ENCODE measurements at places on chromosomes 3 and 15.

DNA sequence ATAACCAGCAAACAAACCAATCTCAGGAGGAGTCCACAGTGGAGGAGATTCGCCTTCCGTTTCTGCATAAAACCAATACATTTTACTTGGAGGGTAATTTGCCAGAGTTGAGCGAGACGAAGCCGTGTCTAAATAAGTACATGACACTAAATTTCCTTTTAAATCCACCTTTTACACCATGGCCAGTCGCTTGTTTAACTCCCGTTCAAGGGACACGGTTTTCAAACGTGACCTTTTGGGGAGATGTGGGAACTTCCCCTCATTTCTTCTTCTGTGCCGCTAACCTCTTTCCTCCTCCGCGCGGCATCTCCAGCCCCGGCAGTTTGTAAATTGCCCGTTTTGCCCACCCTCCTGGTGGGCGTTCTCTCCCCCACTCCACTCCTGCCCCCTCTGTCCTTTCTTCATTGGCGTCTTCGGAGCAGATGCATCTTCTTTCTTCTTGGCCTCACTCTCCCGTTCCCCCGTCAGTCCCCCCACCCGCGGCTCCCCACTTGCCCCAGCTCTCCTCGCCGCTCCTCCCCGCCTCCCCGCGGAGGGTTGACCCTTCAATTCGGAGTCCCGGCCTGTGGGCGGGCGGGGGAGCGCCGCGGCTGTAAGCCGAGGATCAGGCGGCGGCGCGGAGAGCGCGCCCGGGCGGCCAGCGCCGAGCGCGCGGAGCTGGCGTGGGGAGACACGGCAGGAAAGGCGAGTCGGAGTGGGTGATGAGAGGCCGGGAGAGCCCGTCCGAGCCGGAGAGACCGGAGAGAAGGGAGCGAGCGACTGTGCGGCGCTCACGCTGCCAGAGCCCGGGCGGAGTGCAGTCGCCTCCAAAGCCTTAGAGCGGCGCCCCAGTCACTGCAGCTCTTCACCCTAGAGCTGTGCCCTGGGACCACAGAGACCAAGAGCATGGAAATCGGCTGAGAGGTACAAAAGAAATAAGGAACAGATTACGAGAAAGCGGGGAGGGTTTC lies at the start of gene NLGN1:
TSS of gene NLGN1 (plus strand) at position 584 of the 950 bp plus-strand sequence.
- DNase-seq: no peak
- H3K4me1 ChIP-seq: peaks cover 20% of the 10 kb centered on the region
- H3K27ac ChIP-seq: no peak within 1 kb of the TSS

GRCh38 chr3:110767838-110768237 lies 303.8 kb upstream of the NECTIN3 start:
- H3K27ac ChIP-seq: no peak overlapping the region
- H3K27me3 ChIP-seq: no peaks in the 10 kb centered on the region
- DNase-seq: no peak
- H3K36me3 ChIP-seq: no peaks in the 10 kb centered on the region
- H3K4me3 ChIP-seq: no peak overlapping the region

DNA sequence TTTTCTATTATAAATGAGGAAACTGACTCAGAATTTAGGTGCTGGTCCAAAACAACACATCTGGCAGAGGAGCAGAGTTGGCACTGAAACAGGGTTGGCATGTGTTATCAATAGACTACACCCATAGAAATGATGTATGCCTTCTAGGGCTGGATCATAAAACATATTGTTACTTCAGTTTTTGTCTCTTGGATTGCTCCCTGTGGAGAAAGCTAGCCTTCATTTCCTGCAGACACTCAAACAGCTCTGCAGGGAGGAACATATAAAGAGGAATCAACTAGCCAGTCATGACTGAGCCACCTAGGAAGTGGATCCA lies 507 bp upstream of the MRPL3 start:
- peak overlapping the region; percentile 74 for H3K4me3 ChIP-seq
- H3K36me3 ChIP-seq: peaks cover 8% of the 10 kb centered on the region
- peaks cover 27% of the 10 kb centered on the region for H3K4me1 ChIP-seq

GRCh38 chr3:173410849-173411248 lies 13.3 kb downstream of the NLGN1 start:
- DNase-seq: no peak
- H3K36me3 ChIP-seq: no peaks in the 10 kb centered on the region
- no peaks in the 10 kb centered on the region for H3K27me3 ChIP-seq
- no peaks in the 10 kb centered on the region for H3K4me1 ChIP-seq
- H3K4me3 ChIP-seq: no peak overlapping the region

- H3K4me1 ChIP-seq: no peaks in the 10 kb centered on the region
- no peaks in the 10 kb centered on the region for H3K27me3 ChIP-seq
- H3K4me3 ChIP-seq: no peak overlapping the region
- DNase-seq: no peak
- H3K36me3 ChIP-seq: no peaks in the 10 kb centered on the region
- H3K27ac ChIP-seq: no peak overlapping the region
These were observed 114.1 kb upstream of the CDIN1 start for GRCh38 chr15:36465304-36465703.

DNA sequence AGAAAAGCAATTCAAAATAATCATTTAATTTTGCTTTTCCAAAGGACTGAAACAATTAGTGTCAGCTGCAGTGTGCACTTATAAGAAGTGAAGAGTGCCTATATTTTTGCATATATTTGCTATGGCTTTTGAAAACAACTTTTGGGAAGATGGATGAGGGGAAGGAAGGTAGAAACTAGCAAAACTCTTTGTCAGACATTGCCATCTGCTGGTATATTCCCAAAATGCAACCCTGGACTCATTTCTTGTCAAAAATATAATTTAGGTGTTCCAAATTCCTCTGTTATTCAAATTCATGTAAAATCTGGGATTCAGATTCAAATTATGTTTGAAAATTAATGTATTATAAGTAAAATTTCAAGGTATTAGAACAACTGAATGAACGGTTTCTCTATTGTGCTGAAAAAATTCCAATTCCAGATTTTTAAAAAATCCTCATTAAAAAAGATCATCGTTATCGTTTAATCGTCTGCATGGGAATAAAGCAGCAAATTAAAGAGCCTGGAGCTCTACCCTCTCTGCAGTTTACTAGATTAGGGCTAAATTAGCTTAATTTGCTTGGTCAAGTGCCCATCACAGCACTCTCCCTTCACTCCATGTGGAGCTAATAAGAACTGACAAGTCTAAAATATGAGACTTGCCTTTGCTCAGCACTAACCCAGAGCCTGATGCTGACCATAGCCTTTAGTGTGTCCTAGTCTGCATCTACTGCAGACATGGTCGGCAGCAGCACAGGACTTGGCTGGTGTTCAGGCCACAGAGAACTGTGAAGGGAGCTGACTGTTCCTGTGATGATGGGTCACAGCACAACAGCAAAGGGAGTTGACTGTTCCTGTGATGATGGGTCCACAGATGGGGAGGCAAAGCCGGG lies 67.9 kb upstream of the MITF start:
- DNase-seq: no peak
- H3K4me3 ChIP-seq: no peak overlapping the region
- no peaks in the 10 kb centered on the region for H3K27me3 ChIP-seq
- no peaks in the 10 kb centered on the region for H3K4me1 ChIP-seq
- no peak overlapping the region for H3K27ac ChIP-seq

DNA sequence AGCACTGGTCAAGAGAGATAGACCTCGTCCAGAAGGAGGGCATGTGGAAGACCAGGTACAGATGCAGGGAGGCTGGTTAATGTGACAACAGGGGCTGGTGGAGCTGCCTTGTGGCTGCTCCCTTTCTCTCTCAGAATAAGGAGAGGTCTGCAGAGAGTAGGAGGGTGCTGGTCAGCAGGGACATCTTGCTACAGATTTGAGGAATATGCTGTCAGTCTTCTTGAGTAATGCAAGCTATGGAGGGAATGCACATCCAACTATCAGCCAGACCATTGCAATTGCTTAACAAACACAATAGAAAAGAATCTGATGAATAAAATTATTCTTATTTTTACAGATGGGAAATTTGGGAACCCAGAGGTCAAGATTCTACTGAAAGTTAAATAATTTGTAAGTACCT lies 20.3 kb upstream of the SIAH2 start:
- no peaks in the 10 kb centered on the region for H3K27me3 ChIP-seq
- no peak overlapping the region for H3K4me3 ChIP-seq
- DNase-seq: no peak

DNA sequence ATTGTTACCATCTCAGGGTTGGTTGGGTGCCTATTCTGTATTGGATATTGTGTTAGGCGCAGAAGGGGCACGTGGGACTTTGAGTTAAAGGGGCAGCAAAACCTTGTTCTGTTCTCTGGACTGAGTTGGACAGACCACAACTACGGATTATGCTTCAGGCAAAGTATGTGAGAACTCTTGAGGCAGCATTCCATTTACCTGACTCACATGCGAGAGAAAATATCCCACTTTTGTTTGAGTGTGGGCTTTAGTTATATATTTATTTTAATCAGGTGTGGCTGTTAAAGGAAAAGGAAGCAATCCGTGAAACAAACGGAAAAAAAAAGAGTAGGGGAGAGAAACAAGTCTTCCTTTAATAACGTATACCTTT lies 627 bp upstream of the PLS1 start:
- no peaks in the 10 kb centered on the region for H3K27me3 ChIP-seq
- H3K27ac ChIP-seq: peak overlapping the region; percentile 36
- H3K4me3 ChIP-seq: peak overlapping the region; percentile 91
- peaks cover 15% of the 10 kb centered on the region for H3K4me1 ChIP-seq
- no peaks in the 10 kb centered on the region for H3K36me3 ChIP-seq
- no peak for DNase-seq

DNA sequence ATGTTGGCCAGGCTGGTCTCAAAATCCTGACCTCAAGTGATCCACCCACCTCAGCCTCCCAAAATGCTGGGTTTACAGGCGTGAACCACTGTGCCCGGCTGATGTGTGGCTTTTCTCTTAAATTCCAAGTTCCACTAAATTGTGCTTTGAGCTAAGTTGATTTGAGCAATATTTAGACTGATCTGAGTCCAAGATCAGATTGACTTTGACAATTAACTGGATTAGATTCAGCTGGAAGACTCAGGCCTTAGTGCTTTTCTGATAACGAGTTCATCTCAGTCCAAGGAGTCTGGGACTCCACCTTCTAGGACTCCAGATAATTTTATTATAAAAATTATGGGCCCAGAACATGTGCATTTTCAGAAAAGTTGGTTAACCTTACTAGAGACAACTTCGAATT lies 94.4 kb upstream of the FAM174B start:
- no peak for DNase-seq
- H3K36me3 ChIP-seq: no peaks in the 10 kb centered on the region
- no peak overlapping the region for H3K4me3 ChIP-seq
- no peak overlapping the region for H3K27ac ChIP-seq

DNA sequence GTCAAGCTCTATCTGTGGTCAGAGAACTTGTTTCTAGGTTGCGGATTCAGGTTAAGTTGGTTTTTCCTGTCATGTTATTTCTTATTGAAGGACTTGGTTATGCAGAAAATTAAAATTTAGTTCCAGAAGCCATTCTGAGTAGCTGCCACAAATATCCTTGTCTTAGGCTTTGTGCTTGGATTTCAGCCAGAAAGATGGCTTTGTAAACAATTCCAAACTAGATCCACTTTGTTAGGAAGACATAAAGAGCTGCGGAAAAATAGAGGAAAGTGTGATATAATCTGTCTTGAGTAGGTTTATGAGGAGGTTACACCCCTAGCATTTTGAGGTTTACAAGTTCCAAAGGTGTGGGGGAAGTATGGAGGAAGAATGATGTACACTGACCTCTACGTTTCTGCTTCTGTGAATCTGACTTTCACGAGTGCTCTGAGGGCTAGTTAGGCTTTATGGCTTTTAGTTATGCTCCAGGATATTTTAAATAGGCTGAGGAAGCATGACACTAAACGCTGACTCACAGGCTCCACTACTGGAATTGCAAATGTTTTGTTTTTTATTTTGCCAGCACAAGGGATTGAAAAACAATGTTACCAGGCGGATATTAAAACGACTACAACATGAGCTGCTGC lies 46.3 kb upstream of the UTS2B start:
- DNase-seq: no peak
- H3K4me3 ChIP-seq: no peak overlapping the region
- no peaks in the 10 kb centered on the region for H3K27me3 ChIP-seq
- H3K36me3 ChIP-seq: no peaks in the 10 kb centered on the region
- no peak overlapping the region for H3K27ac ChIP-seq
- no peaks in the 10 kb centered on the region for H3K4me1 ChIP-seq

- DNase-seq: no peak
- H3K27ac ChIP-seq: no peak overlapping the region
- H3K36me3 ChIP-seq: no peaks in the 10 kb centered on the region
- H3K4me3 ChIP-seq: no peak overlapping the region
These were observed 242.3 kb downstream of the FHIT start for GRCh38 chr3:61008998-61009380.

DNA sequence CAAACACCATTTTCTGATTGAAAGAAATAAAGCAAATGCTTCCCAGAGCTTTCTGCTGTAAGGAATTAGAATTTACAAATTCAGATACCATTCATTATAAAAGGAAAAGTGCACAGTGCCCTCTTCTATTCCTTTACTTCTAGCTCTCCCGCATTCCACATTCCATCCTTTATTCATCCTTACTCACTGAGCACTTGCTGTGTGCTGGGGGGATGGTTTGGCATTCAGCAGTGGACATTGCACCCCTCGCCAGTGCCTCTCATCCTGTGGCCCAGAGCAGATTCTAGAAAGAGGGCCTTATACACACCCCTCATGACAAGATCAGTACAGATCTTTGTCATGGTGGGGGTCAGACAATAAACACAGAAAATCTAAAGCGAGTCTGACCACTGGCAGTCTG lies 73.0 kb downstream of the MGLL start:
- DNase-seq: no peak
- no peaks in the 10 kb centered on the region for H3K36me3 ChIP-seq
- no peaks in the 10 kb centered on the region for H3K4me1 ChIP-seq
- H3K4me3 ChIP-seq: no peak overlapping the region
- H3K27ac ChIP-seq: no peak overlapping the region

- H3K4me1 ChIP-seq: peaks cover 63% of the 10 kb centered on the region
- no peak for DNase-seq
- H3K27me3 ChIP-seq: peaks cover 56% of the 10 kb centered on the region
- H3K4me3 ChIP-seq: peak within 1 kb of the TSS; percentile 2
These were observed at the start of gene ISL2 for GRCh38 chr15:76336254-76337058. TSS of gene ISL2 (plus strand) at chr15:76336773. CDS start at chr15:76336884, 111 bp downstream.

DNA sequence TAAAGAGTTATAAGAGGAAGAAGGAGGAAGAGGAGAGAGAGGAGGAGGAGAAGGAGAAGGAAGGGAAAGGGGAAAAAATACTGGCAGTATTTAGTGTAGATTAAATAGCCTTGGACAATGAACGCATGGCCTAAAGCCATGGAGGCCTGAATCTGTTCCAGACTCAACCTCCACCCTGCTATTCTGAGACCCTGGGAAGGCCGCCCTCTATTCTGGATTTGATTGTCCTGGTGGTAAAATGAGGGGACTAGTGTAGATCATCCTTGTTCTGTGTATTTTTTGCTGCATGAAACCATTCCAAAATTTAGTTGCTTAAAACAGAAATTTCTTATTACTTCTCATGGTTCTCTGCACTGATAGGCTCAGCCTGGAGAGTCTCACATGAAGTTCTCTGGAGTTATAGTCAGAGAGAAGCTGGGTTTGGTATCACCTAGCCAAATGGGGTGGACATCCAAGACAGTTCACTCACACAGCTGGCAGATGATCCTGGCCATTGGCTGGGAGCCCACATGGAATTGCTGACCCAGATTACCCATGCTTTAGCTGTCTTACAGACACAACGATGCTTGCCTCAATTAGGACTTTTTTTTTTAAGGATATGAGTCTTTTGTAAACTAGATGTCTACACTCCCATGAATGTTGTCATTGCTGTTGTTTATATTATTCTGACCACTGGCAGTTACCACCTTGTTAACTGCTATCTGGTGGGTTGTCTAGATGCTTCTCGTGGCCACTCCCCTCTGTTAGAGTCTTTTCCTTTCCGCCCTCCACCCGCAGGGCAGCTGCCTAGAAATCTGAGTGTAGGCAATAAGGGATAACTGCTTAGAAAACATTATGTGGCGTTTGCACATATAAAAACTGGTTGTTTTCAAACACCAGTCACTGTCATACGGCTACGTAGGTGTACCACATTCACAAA lies 149.9 kb downstream of the SST start:
- no peak overlapping the region for H3K27ac ChIP-seq
- H3K4me3 ChIP-seq: no peak overlapping the region
- H3K4me1 ChIP-seq: no peaks in the 10 kb centered on the region
